HFF-Myc (cell line): ENCODE measurements at places on chromosomes 2 and 18.

- DNase-seq, result no peak
Measured at GRCh38 chr2:173232956-173233744, 121.5 kb upstream of the CDCA7 start.

DNA sequence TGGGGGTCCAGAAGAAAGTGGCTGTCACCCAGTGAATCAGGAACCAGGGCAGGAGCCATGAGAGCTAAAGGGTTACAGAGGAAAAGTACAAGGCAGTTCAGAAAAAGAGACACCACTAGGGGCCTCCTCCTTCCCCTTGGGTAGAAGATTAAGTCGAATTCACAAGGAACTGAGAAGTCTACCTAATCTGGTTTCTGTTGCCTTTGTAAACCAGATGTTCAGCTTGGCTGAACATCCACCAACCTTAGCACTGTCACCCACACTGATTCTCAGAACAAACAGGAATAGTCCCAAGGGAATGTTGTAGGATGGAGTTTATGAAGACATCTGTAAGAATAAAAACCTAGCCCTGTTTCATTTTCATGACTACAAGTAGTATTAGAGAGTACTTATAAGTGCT, 90.4 kb upstream of the NOSTRIN start:
- DNase-seq, result no peak

- no peak for DNase-seq
Measured at GRCh38 chr18:9637036-9637767, 22.8 kb upstream of the PPP4R1 start.

DNA sequence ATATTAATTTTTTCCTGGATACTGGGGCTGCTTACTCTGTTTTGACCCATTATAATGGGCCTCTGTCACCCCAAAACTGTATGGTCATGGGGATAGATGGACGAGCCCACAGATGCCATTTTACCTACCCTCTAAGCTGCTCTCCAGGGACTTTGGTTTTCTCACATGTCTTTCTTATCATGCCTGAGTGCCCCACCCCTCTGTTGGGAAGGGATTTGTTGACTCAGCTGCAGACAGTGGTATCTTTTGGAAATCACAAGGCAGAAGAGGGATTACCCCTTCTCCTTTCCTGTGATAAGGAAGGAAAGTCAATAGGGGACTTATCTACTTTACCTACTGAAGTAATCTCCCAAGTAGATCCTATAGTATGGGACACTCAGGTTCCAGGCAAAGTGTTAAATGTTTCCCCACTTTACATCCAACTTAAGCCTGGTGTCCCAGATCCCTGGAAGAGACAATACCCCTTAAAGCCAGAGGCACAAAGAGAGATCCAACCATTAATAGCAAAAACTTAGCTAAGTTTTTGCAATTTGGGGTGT, 182.7 kb downstream of the RNF152 start:
- no peak for DNase-seq
